ENCODE measurements at places on chromosomes 12 and 14.

DNA sequence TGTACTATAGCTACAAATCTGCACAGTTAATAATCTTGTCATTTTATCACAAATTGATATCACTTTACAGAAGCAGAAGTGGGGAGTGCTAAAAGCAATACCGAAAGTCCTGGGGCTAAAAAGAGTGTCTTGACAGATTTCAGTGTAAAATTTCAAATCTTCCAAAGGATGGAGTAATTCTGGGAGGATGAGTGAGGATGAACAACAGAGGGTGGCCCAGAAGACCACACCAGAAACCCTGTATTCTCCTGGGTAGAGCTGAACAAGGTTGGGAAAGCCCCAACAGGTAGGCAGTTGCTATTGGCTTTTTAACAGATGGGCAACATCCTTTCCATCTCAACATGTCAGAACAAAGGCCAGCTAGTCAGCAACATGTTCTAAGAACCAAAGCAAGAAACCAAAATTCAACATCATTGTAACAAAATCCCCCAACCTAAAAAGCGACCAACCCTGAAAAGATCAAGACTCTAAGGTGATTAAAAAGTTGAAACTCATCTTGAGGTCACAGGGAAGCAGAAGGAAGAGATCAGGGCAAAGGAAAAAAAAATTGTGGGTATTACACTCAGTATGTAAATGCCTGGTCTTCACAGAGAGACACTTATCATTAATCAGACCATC is 38.8 kb downstream of the CBX5 start:
- no peak for DNase-seq
- H3K4me1 ChIP-seq: peaks cover 5% of the 10 kb centered on the region
- H3K27me3 ChIP-seq: no peaks in the 10 kb centered on the region
- H3K27ac ChIP-seq: no peak overlapping the region
- peaks cover 25% of the 10 kb centered on the region for H3K36me3 ChIP-seq

DNA sequence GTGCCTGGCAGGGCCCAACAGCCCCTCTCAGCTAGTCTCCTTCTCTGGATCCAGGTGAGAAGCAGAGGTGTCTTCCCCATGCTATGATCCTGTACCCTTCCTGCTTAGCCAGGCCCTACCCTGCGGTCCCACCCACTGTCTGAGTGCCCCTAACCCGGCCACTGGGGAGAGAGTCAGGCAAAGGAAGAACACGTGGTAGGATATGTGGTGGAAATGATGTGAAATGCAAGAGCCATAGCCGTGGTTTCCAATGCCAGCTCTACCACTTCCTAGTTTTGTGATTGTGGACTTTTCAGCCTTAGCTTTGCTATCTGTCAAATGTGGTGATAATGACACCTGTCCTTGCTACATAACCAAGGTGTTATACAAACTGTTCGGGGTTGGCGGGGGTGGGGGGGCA is 15.8 kb downstream of the KRT2 start:
- no peak for DNase-seq
- H3K36me3 ChIP-seq: peaks cover 2% of the 10 kb centered on the region
- H3K4me3 ChIP-seq: no peak overlapping the region

DNA sequence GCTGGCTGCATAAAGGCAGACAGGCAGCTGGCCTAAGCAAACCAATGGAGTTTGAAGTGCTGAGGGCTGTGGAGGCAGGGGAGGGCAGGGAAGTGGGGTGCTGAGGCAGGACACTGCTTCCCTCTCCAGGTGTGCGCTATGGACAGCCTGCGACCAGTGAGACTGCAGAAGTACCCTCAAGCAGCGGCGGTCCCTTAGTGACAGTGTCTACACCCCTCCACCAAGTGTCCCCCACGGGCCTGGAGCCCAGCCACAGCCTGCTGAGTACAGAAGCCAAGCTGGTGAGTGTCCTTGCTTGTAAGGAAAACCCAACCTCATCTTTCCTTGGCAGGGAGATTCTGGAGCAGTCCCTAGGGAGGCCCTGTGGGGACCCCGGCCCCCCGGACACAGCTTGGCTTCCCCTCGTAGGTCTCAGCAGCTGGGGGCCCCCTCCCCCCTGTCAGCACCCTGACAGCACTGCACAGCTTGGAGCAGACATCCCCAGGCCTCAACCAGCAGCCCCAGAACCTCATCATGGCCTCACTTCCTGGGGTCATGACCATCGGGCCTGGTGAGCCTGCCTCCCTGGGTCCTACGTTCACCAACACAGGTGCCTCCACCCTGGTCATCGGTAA is 17.9 kb downstream of the HNF1A start:
- no peak overlapping the region for H3K27ac ChIP-seq
- H3K36me3 ChIP-seq: peaks cover 3% of the 10 kb centered on the region
- no peaks in the 10 kb centered on the region for H3K27me3 ChIP-seq
- H3K4me3 ChIP-seq: no peak overlapping the region
- H3K4me1 ChIP-seq: no peaks in the 10 kb centered on the region

- no peak overlapping the region for H3K27ac ChIP-seq
- no peaks in the 10 kb centered on the region for H3K4me1 ChIP-seq
- H3K27me3 ChIP-seq: no peaks in the 10 kb centered on the region
- peaks cover 3% of the 10 kb centered on the region for H3K36me3 ChIP-seq
- no peak for DNase-seq
- no peak overlapping the region for H3K4me3 ChIP-seq
Observed at GRCh38 chr14:77843195-77843594, 43.3 kb downstream of the ADCK1 start.

- H3K27ac ChIP-seq: no peak overlapping the region
Observed at GRCh38 chr14:95979339-95980042, 59.7 kb upstream of the C14orf132 start.

DNA sequence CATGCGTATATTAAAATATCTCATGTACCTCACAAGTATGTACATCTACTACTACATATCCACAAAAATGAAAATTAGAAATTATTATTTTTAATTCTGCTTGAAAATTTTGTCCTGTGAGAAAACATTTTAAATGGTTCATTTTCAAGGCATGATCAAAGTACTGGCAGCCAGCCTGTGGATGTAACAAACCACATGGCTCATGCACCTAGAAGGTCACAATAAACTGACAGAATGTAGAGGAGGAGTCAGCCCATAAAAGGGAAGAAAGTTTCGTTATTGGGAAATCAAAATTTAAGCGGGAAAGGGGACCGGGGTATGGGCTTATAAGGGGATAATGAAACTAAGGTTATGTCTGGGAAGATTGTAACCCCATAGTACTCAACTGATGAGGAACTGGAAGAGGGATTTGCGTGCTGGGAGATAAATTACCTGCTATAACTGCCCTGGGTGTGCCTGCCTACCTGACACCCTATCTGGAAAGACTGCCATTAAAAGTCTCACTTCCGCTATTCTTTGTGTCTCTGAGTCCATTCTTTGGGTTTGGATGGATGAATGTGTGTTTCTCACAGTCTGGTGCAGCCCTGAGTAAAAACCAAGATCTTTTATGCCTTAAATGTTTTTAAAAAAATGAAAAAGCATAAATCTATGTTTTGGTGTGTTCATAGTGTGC is 62.2 kb upstream of the PCED1B start:
- no peaks in the 10 kb centered on the region for H3K36me3 ChIP-seq
- no peak overlapping the region for H3K4me3 ChIP-seq
- H3K27ac ChIP-seq: no peak overlapping the region
- DNase-seq: no peak
- H3K27me3 ChIP-seq: peaks cover 71% of the 10 kb centered on the region
- H3K4me1 ChIP-seq: no peaks in the 10 kb centered on the region

DNA sequence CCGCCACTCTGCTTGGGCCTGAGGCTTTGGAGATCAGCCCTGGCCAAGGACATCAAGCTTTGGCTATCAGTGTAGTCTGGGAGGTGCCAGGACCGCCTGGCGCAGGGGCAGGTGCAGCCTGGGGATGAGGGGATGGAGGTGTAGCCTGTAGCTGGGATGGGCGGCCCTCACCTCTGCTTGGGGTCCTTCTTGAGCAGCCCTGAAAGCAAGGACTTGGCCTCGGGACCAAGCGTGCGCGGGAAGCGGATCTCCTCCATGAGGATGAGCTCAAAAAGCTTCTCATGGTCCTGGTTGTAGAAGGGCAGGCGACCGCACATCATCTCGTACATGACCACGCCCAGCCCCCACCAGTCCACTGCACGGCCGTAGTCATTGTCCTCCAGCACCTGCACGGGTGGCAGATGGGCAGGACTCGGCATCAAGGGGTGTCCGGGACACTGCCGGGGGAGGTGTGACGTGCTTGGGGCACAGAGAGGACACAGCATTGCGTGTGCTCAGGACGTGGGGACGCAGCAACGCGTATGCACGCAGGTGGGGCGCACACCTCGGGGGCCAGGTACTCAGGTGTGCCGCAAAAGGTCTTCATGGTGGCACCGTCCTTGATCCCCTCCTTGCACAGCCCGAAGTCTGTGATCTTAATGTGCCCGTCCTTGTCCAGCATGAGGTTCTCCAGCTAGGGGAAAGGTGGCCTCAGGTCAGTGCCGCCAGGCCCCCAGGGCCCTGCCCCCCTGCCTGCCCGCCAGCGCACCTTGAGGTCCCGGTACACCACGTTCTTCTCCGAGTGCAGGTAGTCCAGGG is 20.0 kb downstream of the SIVA1 start:
- peaks cover 14% of the 10 kb centered on the region for H3K36me3 ChIP-seq
- no peak for DNase-seq
- H3K4me1 ChIP-seq: no peaks in the 10 kb centered on the region
- H3K4me3 ChIP-seq: no peak overlapping the region
- no peaks in the 10 kb centered on the region for H3K27me3 ChIP-seq

- no peaks in the 10 kb centered on the region for H3K4me1 ChIP-seq
- H3K4me3 ChIP-seq: no peak overlapping the region
- H3K36me3 ChIP-seq: no peaks in the 10 kb centered on the region
- DNase-seq: no peak
- no peak overlapping the region for H3K27ac ChIP-seq
Observed at GRCh38 chr14:87449016-87449415, 544.0 kb downstream of the GALC start.

DNA sequence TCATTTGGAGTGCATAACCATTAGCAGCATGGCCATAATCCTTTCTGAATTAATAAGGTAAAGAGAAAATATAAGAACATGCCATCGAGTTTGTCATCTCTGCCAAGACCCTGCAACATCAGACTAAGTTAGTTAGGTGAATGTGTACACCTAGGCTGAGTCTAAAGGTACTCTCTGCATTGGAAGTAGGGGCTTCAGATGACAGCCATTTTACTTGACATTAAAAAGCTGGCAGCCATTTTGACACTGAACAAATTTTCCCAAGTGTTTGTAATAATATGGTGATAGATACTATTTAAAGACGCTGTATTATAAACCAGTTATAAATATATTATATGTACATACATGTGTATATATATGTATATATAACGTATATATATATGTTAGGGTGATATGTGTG is 79.0 kb downstream of the SUDS3 start:
- H3K27ac ChIP-seq: no peak overlapping the region
- no peaks in the 10 kb centered on the region for H3K36me3 ChIP-seq
- no peaks in the 10 kb centered on the region for H3K4me1 ChIP-seq
- H3K27me3 ChIP-seq: peaks cover 42% of the 10 kb centered on the region

DNA sequence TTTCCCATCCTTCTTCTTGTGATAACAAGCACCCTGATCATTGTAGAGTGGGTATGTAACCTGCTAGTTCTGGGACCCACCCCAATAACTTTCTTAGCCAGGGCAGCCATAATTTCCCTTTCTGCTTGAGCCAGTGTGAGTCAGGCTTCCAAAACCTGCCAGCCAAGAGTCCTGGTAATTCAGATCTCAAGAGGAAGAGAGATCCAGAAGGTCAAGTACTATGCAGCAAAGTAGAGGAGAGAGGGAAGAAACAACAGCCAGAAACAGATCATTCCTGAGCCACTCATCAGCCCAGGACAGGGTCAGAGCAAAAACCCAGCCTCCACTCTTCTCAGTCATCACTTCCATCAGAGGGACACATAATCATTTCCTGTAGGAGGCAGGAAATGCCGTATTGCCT is 182.0 kb downstream of the DICER1 start:
- no peak overlapping the region for H3K27ac ChIP-seq
- H3K27me3 ChIP-seq: peaks cover 66% of the 10 kb centered on the region
- H3K4me1 ChIP-seq: no peaks in the 10 kb centered on the region
- no peak for DNase-seq

DNA sequence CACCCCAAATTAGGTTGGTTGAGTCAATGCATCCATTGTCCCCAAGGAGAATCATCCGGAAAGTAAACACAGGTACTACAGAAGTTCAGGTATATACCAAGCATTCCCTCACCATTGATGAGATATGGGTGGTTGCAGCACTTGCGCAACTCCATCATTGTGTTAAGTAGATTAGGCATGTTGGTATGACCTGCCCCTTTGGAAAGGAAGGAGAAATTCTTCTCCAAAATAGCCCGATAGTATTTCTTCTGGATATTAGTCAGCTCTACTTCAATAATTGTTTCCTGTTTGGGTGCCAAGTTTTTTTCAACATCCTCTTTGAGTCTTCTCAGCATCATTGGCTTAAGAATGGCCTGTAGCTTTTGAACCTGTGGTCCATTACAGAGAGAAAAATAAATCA is 21.3 kb upstream of the SUPT16H start:
- DNase-seq: no peak
- H3K36me3 ChIP-seq: peaks cover 95% of the 10 kb centered on the region
- no peak overlapping the region for H3K4me3 ChIP-seq
- H3K27me3 ChIP-seq: no peaks in the 10 kb centered on the region
- no peak overlapping the region for H3K27ac ChIP-seq

GRCh38 chr12:1204581-1205121 is 213.6 kb downstream of the ERC1 start:
- no peak overlapping the region for H3K27ac ChIP-seq
- no peak overlapping the region for H3K4me3 ChIP-seq
- no peaks in the 10 kb centered on the region for H3K27me3 ChIP-seq

GRCh38 chr12:50924131-50924438 is 28.3 kb upstream of the HIGD1C start:
- peaks cover 21% of the 10 kb centered on the region for H3K4me1 ChIP-seq
- no peak overlapping the region for H3K27ac ChIP-seq
- no peak for DNase-seq
- H3K36me3 ChIP-seq: peaks cover 5% of the 10 kb centered on the region
- H3K4me3 ChIP-seq: peak overlapping the region; percentile 70

DNA sequence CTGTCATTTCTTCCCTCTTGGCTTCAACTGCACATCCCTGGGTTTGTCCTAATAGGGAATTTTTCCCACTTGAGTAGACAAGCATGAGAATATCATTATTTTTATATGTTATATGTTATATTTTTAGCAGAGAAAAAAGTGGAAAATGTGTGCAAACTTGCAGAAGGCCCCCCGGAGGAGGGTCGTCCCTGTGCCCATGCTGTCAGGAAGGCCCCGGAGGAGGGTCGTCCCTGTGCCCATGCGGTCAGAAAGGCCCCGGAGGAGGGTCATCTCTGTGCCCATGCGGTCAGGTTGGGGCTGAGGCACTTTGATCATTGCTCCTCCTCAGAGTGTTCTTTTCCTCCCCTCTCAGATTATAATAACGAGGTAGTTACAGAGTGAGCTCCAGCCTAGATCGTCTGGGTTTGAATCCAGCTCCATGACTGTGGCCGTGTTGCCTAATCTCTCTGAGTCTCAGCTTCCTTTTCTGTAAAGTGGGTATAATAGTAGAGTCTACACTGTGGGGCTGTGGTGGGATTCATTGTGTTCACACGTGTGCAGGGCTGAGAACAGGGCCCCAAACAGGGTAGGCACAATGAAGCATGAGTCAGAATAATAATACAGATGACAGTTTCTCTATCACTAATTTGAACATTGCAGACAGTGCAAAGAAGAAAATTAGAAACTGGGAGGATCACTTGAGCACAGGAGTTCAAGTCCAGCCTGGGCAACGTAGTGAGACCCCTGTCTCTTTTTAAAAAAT is 33.4 kb downstream of the ELK3 start:
- H3K27ac ChIP-seq: peak overlapping the region; percentile 71
- H3K27me3 ChIP-seq: no peaks in the 10 kb centered on the region
- H3K4me1 ChIP-seq: peaks cover 18% of the 10 kb centered on the region
- H3K36me3 ChIP-seq: peaks cover 20% of the 10 kb centered on the region
- H3K4me3 ChIP-seq: no peak overlapping the region

GRCh38 chr12:56722832-56723231 is 2.3 kb downstream of the NACA start:
- no peaks in the 10 kb centered on the region for H3K27me3 ChIP-seq
- peaks cover 77% of the 10 kb centered on the region for H3K4me1 ChIP-seq
- H3K27ac ChIP-seq: peak overlapping the region; percentile 89
- H3K4me3 ChIP-seq: peak overlapping the region; percentile 99
- peaks cover 48% of the 10 kb centered on the region for H3K36me3 ChIP-seq

Data from central memory CD8-positive, alpha-beta T cell (primary cell).